NCI-H1092 (cell line): ENCODE measurements at places on chromosomes 1 and 21.

GRCh38 chr1:36706416-36706815 lies 223.7 kb upstream of the CSF3R start:
- DNase-seq: peak; percentile 40

GRCh38 chr1:54158071-54158470 lies 5.3 kb upstream of the CDCP2 start:
- DNase-seq: no peak

DNA sequence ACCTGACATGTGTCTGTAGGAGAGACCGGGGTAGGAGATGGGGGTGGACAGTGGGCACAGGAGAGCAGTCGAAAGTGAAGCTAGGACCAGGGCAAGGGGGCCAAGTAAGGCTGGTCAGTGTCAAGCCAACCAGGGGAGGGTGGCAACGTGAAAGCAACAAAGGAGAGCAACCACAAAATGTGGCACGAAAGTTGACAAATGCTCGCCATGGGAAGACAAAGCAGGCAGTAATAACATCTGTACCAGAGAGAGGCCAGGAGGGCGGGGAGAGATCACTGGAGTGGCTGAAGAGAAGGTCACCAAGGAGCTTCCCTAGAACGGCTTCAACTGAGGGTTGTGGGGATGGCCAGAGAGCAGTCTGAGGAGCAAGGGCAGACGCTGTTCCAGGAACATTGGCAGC lies 17.0 kb downstream of the QSOX1 start:
- no peak for DNase-seq

DNA sequence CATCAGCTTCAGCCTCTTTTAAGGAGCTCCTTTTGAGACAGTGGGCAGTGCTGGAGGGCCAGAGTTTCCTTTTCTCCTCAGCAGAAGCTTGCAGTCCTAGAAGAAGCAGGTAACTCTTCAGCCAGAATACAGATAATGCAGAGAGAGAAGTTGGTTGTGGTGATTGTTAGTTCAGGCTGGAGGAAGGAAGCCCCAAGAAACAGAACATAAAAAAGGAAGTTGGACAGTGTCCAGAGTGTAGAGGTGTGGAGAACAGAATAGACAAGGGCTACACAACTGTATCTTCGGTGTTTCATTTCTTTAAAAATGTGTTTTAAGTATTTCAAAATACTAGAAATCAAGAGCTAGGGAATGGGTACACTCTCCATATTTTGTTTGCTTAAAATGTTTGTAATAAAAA lies 6.4 kb upstream of the TACSTD2 start:
- no peak for DNase-seq

- no peak for DNase-seq
Measured at GRCh38 chr1:182650678-182651338, 33.6 kb downstream of the RGS8 start.

DNA sequence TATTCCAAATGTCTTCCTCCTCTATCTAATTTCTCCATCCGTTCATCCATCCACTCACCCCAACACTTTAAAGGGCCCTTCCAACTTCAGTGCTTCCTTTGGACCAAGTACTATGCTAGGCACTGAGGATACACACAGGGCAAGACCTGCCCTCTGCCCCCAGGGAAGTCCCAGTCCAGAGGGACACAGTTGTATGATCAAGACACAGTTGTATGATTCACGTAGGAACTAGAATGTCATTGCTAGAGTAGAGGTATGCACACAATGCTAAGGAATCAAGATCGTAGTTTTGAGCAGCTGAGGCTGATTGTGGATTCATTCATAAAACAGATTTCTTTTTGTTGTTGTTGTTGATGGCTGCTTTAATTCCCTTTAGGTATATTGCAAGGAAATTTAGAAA lies 11.6 kb upstream of the IER5 start:
- DNase-seq: no peak

GRCh38 chr1:30232288-30232899 lies 491.0 kb downstream of the MATN1 start:
- no peak for DNase-seq

GRCh38 chr1:9028921-9029705 lies 2.9 kb upstream of the SLC2A7 start:
- DNase-seq: no peak

GRCh38 chr1:208201229-208201628 lies 43.0 kb downstream of the PLXNA2 start:
- no peak for DNase-seq

DNA sequence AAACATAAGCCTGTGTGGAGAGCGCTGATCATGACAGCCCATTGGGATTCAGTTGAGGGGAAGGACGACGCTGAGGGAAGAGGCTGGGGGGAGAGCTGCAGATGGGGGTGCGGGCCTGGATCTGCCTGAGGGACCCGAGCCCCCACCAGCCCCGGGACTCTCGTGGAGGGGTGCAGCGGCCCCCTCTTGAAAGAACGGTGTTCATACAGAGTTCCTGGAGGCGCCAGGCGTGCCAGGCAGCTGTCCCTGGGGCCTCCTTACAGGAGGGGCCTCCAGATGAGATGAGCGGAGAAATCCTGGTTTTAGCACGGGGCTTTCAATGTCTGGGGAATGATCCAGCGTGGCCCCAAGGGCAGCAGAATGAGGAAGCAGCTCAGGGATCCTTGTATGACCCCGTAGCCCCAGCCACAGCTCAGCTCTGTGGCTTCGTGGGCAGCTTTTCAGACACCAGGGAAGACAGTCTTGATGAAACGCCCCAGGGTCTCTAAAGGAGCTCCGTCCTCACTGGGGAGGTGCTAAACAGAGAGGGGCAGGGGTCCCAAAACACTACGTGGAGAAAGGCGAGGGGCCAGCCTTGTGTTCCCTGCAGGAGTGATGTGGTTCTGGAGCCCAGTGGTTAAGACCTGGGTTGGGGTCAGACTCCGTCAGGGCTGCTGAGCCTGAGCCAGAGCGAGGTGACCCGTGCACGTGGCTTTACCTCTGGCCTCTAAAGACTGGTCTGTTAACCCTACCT lies 7.2 kb upstream of the DSCAM start:
- no peak for DNase-seq

- peak; percentile 25 for DNase-seq
Measured at GRCh38 chr1:205032508-205032907, 10.5 kb upstream of the CNTN2 start.

DNA sequence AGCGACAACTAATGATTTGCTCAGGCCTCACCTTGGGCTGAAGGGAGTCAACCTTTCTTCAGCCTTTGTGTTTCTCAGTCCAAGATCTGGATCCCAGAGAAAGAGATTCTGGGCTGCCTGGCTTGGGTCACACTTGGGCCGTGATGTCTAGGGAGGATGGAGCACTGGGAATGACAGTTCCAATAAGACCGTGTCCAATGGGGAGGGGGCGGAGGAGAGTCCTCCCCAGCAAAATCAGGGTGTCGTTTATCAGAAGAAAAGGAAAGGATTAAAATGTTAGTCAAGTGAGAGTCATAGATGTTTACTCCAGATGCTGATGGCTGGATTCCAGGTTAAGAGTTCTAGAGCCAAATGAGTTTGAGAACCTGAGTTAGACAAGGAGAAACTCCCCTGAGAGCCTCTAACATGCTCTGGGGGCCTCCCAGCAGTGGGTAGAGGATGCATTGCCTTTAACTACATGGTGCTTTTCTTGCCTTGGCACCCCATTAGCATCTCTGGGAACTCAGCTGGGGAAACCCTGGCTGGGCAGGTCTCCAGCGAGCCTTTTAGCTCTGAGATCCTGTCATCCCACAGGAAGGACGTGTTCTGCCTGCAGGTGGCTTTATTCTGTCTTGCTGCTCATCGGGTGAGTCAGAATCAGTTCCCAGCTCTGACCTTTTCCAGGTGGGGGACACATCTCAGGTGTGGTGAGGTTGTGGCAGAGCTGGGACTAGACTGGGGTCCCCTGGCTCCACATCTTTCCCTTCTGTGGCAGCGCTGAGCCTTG lies 22.2 kb downstream of the NIPAL3 start:
- DNase-seq: no peak

DNA sequence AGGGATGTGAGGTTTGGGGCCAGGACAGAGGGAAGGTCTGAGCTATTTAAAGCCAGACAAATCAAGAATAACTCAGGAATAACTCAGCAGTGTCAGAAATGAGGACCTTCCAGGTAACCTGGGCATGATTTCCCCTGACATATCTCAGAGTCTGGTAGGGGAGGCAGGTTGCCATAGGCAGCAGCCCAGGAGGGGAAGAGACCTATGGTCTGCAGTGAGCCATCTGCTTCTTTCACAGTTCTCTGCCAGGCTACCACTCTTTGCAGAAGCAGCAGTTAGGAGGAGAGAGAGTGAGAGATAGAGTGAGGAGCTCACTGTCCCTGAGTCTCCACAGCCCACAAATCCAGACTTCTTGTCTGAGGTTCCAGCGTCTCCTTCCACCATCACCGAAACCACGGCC lies 6.3 kb upstream of the VSIG8 start:
- DNase-seq: no peak

- DNase-seq: no peak
Measured at GRCh38 chr1:111876631-111877030, 112.8 kb downstream of the KCND3 start.

DNA sequence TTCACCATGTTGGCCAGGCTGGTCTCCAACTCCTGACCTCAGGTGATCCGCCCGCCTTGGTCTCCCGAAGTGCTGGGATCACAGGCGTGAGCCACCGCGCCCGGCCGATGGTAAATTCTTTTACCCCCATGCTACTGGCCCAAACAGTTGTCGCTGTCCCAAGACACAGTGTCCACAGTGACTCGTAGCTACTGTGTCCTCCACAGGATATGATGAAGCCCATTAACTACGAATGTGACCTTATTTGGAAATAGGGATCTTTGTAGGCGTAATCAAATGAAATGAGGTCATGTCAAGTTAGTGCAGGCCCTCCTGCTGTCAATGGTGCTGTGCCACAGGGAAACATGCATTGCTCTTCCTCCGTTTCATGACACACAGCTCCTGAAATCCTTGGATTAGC lies 8.5 kb downstream of the FNDC10 start:
- DNase-seq: no peak

DNA sequence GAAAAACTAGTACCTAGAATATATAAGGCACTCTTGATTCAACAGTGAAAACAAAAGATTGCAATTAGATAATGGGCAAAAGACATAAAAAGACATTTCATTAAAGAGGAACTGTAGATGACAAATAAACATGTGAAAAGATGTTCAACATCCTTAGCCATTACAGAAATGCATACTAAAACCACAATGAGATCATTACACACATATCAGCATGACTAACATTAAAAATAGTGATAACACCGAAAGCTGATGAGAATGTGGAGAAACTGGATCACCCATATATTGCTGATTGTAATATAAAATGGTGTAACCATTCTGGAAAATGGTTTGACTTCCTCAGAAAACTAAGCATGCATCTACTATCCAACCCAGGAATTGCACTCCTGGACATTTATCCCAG lies 340.3 kb downstream of the SEC16B start:
- no peak for DNase-seq

DNA sequence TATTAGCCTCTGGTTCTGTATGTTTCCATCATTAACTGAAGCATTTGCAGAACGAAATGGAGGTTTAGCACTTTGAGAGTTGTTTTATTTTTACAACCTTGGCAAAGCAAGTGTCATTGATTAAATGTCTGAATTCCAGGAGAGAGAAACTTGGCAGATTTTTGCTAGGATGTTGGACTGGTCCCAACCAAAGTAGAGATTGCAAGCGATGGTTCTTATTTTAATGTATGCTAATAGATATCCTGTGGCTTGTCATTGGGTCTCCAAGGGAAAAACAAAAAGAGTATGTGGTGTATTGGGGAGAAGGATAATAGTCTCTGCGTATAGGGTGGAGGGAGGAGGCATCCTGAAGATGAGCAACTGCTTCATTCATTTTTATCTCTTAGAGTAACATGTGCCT lies 457.2 kb upstream of the RUNX1 start:
- no peak for DNase-seq
